Activated CD4-positive, alpha-beta T cell treated with anti-CD3 and anti-CD28 coated beads for 24 hours (primary cell): ENCODE measurements at places on chromosomes 13 and 19.

GRCh38 chr13:49527123-49527522 is 31.4 kb downstream of the PHF11 start:
- no peak for DNase-seq

GRCh38 chr13:79995334-79995733 is 345.6 kb downstream of the SPRY2 start:
- no peak for DNase-seq

DNA sequence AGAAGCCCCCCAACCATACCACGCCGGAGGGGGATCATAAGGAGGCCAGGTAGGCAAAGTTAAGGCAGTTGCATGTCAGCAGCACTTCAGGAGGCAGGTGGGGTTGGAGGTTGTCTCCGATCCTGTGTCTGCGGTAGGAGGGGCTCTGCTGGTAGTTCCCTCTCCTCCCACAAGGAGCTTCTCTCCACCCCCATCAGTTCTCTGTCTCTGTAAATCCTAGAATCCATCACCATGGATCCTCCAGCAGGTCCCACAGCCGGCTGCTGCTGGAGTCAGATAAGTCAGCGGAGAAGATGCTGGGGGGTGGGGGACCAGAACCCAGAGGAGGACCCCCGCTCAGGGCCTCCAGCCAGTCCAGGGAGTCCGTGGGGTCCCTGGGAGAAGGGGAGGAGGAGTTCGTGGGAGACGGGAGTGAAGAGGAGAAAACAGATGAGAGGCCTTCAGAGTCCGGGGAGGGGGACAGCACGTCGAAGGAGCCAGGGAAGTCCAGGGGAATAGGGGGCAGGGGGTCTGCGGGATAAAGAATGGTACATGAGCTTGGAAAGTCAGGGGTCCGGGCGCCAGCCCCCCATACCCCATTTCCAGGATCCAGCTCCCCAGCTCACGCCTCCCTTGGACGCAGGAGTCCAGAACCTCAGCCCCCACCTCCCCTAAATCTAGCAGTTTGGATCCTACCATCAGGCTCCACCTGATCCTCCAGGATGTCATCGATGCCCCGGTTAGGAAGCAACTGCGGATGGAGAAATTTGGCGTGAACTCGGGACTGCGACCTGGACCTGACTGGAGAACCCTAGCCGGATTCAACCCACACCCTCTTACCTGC is 6.3 kb downstream of the MAMSTR start:
- DNase-seq: no peak

DNA sequence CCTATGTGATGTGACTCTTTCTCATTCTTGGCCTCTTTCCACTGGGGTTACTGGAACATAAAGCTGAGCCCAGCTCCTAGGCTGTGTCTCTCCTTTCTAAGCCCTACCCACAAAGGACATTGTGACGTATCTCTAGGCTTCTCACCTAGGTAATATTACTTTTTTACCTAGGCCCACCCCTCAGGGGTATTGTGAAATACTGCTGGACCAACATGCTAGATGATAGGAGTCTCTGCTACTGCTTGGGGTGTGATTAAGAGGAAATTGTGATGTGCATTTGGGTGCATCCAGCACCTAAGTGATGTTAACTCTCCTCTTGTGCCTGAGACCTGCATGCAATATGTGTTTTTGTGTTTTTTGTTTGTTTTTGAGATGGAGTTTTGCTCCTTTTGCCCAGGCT is 22.8 kb upstream of the ZNF254 start:
- no peak for DNase-seq

GRCh38 chr13:80705371-80706163 is 364.6 kb upstream of the SPRY2 start:
- no peak for DNase-seq

DNA sequence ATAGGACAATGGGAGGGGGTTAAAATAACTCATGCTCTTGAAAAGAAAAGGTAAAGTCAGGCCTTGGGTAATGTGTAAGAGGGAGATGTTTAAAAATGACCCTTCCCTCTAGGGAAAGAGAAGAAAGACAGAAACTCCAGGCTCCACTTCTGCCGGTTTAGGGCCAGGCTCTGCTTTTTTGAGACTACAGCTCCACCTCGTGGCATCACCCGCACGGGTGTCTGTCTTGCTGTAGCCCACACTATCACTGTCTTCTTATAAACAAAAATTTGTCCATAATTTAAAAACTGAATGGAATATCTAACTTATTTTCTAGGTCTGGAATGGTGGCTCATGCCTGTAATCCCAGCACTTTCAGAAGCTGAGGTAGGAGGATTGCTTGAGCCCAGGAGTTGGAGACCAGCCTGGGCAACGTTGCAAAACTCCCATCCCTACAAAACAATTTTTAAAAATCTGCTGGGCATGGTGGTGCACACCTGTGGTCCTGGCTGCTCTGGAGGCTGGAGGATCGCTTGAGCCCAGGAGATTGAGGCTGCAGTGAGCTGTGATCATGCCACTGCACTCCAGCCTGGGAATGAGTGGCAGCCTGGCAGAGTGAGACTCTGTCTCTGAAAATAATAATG is 65.1 kb upstream of the GTF3A start:
- DNase-seq: peak; percentile 56

GRCh38 chr13:97224544-97225300 is 2.6 kb downstream of the MBNL2 start:
- DNase-seq: no peak

DNA sequence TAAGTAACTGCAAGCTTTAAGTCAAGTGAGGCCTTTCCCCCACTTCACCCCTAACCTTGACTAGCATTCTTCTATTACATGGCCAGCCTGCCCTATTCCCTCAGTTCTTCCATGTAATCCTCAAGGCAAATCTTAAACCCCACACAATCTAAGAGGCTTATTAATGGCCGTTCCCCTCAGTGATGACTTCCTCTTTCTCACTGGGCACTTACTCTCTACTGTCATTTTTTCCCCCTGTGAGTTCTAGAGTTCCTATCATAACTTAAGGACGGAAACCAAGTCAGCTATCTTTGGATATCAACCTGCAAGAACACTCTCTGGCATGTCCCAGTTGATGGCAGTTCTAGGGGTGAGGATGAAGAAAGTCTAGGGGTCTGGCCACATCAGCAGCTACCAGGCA is 131.2 kb downstream of the DCLK1 start:
- no peak for DNase-seq

DNA sequence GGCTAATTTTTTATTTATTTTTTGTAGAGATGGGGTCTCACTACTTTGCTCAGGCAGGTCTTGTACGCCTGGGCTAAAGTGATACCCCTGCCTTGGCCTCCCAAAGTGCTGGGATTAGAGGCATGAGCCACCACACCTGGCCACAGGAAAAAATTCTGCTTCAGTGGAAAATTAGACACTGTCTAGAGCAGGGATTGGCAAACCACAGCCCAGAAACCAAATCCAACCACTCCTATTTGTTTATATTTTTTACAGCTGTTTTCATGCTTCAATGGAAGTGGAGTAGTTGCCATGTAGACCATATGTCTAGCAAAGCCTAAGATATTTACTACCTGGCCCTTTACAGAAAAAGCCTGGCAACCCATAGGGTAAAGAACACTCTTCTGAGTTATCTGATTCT is 123.7 kb upstream of the MRI1 start:
- DNase-seq: no peak

DNA sequence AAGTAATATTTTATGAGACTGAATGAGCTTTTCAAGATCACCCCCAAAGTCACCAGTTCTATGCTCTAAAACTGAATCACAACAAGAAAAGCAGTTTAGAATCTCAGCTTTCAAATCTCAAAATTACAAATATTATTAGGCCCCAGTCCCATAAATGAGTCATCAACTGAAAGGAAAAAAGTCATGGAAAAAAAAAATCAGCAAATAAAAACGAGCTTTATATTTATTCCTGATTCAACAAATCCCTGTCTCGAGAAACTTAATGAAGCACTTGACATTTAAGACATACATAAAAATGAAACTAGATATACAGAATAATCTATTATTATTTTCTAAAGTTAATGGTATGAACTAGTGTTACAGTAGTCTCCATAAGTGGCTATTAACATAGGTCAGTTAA is 203.0 kb downstream of the DIAPH3 start:
- DNase-seq: no peak

DNA sequence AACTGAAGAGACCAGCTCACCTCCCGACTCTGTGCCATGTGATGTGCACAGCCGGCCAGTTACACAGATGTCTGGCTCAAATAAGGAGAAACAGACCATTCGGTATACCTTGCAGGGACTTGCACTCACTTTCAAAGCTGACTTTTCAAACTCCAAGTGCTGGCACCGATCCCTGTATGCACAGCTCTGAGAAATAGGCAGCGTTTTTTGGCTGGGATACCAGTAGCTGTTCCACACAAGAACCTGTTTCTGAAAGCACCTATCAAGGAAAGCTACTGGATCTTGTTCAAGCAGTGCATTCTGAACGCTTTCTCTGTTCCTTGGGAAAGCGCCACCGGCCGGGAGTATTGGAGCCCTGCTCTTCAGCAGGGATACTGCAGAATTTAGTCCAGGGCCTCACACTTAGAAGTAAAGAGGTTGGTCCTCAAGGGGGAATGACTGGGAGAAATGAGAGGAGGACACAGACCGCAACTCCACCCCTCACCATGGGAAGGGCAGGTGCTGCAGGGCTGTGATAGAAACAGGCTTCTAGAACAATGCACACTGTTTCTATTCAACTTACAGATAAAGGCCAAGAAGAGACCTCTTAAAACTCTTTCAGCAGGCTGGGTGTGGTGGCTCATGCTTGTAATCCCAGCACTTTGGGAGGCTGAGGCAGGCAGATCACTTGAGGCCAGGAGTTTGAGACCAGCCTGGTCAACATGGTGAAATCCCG is 53.6 kb upstream of the PABPC3 start:
- DNase-seq: no peak

DNA sequence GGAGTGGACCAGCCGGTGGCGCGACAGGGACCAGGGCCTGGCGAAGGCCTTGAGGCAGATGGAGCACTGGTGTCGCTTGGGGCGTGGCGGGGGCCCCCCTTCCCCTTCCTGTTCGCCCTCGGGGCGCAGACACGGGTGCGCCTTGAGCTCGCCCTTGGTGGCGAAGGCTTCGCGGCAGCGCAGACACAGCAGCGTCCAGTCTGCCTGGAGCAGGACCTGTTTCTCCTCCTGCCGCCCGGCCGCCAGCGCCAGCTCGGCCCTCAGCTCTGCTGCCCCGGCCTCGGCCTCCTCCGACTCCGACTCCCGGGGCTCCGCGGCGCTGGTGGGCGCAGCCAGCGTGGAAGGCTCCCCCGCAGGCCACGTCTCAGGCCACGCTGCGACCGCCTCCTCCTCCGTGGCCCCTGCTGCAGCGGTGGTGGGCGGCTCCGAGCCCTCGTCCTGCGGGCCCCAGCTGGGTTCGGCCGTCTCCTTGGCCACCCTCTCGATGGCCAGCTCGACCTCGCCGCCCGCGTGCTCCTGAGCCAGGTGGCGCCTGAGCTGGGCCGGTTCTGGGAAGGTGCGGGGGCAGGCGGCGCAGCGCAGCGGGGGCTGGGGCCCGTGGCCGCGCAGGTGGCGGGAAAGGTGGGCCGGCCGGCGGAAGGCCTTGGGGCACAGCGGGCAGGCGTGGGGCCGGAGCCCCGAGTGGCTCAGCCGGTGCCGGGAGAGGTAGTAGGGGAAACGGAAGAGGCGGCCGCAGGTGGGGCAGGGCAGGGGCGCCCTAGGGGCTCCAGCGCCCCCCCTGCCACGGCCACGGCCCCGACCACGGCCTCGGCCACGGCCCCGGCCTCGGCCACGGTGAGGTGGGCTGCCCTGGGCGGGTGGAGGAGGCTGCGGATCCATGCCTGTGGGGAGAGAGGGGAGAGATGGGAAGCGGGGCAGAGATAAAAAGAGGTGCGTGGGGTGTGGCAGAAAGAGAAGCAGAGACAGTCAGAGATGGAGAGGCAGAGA is 1.6 kb downstream of the ZNF579 start:
- no peak for DNase-seq

- peak; percentile 69 for DNase-seq
These were observed 22.3 kb downstream of the IER2 start for GRCh38 chr19:13172346-13173138.

- no peak for DNase-seq
These were observed 4.9 kb upstream of the HAUS5 start for GRCh38 chr19:35607661-35608060.

DNA sequence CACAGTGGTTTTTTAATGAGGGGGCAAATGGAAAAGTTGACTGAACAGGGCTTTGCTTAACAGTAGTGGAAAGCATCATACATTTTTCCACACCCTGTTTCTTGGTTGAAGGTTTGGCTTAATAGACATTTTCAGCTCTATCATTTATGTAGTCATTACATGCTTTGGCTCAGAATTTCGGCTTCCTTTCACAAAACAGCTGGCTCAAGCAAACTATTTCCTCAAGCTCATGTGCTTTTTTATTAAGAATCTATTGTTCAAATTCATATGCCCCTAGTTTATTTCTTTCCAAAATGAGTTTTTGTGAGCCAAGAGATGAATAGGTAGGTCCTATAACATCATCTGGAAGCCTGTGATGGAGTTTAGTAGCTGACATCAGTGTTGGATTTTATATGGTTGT is 113.8 kb downstream of the SLITRK6 start:
- DNase-seq: no peak

- DNase-seq: no peak
These were observed 16.1 kb downstream of the LIG1 start for GRCh38 chr19:48154003-48154402.

GRCh38 chr13:114144606-114145244 is 12.3 kb upstream of the RASA3 start:
- DNase-seq: no peak

- no peak for DNase-seq
These were observed 604.2 kb upstream of the PCDH20 start for GRCh38 chr13:62019858-62020257.

DNA sequence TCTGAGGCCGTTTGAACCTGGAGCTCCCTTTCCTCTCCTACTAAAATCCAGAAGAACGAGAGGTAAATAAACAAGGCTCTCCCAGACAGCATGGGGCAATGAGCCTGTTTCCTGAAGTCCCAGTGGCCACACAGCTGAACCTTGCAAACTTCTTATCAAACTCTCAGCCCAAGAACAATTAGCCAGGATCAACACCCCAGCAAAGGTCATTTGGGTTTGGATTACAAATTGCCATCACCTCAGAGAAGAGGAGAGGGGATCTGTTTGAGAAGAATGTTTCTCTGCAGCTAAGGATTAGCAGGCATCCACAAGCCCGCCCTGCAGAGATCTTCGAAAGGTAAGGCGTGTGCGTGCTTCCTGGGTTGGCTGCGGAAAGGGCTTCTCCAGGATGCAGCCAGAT is 201.9 kb upstream of the SOX1 start:
- no peak for DNase-seq
